ENCODE measurements at places on chromosomes 11 and 22.

DNA sequence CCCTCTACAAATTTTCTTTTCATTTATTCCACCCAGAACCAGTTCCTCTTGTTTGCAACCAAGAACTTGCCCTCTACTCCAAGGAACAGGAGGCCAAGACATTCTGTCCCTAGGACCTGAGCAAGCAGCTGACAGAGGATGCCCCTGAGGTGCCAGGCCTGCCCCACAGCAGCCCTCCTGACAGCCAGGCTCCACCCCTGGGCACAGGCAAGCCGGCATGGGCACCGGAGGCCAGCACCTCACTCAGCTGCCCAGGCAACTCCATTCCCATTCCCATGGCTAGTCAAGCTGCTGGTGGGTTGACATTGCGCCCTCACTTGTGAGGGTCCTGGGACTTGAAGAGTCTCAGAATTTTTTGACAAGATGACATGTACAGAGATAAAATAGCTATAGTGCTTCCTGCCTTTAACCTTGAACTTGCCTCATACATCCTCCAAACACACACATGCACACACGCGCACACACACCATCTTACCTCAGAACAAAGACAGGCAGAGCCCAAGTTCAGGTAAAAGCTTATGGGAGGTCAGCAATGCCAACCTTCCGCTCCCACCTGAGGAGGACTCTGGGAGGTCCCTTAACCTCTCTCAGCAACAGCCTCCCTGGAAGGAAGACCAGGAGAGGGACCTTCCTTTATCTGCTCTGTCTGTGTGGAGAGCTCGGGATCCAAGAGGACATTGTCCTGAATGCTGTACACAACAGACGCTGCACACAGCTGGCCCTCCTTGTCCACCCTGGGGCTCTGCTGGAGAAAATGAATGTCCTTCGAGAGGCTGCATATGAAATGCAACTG, 620.9 kb upstream of the CADM1 start:
- DNase-seq: no peak

GRCh38 chr22:19666673-19667593, 47.4 kb upstream of the SEPTIN5 start:
- no peak for DNase-seq

GRCh38 chr11:118142081-118142480, 10.5 kb downstream of the SCN4B start:
- DNase-seq: no peak

DNA sequence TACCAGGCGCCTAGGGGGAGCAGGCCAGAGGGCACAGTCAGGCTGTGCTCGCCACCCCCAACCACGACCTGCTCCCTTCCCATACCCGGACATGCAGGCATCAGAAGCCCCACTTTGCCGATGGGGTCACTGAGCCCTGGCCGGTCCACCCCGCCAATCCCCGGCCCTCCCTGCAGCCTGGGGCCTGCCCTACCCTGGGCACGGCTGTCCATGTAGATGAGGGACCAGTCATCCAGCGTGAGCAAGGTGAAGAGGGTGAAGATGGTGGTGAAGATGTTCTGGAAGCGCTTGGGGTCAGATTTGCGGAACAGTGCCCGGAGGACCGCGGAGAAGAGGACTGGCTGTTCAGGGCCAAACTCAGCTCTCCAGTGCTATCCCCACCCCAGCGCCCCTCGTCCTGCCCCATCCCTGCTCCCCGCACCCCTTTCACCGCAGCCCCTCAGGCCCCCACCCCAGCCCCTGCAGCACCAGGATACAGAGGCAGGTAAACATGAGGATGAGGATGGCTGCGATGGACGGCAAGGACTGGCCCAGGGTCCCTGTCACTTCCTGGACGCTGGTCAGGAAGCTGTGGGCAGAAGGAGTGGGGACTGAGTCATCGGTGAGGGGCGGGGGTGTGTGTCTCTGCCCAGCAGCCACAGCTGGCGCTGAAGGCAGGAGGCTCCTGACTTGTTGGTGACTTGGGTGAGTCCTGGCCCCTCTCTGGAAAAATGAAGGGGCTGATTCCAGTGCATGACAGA, 5.5 kb downstream of the CATSPER1 start:
- no peak for DNase-seq

DNA sequence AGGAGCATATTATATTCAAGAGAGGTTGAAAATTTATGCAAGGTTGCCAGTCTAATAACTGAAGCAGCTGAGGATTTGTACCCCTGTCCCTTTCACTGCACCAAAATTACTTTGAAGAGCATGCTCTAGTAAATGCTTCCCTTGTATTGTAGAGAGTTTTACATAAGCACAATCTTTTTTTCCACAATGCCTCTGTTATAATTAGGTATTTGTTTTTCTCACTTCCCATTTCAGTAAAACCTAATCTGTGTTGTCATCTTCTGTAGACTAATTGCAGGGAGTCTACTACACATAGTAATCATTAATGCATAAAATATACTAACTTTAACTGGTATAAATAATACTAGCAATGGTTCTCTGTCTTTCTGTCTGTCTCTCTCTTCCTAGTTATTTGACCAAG, 718.4 kb upstream of the ANO5 start:
- no peak for DNase-seq

DNA sequence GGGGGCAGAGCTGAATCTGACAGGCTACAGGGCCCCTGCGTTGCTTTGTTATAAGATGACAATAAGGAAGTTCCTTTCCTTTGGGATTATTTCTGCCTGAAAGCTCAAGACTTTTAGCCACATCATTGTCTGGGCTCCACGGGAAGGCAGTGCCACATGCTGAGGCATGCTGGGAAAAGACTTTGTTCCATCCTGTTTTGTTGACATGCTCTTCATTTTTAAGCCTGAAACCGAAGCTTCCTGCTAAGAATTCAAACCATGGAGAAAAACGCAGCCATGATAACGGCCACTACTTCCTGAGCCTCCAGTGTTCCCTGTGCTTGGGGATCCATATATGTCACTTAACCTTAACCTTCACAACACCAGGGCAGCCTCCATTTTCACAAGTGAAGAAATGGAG, 5.5 kb upstream of the TCF20 start:
- no peak for DNase-seq

GRCh38 chr22:26964642-26965041, 307.3 kb downstream of the MIAT start:
- no peak for DNase-seq

DNA sequence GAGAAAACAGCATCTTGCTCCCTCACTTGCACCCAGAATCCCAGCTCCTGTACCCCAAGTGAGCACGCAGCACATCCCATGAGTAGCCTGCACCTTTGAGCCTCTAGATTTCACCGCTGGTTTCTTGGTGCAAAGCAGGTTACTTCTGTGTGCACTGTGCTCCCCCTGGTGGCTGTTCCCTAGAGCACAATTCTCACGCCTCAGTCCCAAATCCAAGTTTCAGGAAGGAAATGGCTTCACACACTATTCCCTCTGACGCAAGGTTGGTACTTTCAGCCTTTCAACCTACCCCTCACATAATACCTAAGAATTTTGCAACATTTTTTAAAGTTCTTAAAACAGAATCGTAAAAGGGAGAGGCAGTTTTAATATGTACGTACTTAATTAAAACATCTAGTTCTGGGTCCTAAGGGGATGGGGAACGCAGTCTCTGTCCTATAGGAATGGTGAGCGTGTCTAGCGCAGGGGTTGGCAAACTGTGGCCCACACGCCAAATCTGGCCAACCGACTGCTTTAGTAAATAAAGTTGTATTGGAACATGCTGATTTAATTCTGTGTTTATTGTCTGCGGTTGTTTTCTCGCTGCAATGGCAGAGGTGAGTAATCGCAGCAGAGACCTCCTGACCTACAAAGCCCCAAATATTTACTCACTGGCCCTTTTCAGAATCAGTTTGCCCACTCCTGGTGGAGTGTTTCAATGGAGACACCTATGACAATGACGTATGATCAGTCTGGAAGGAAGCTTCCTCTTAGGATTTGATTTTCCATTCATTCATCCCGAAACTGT, 27.5 kb downstream of the DHCR7 start:
- no peak for DNase-seq

- no peak for DNase-seq
These were observed 33.5 kb upstream of the CAT start for GRCh38 chr11:34405079-34405858.

- DNase-seq: peak; percentile 76
These were observed 2.9 kb upstream of the BID start for GRCh38 chr22:17777005-17777716.

DNA sequence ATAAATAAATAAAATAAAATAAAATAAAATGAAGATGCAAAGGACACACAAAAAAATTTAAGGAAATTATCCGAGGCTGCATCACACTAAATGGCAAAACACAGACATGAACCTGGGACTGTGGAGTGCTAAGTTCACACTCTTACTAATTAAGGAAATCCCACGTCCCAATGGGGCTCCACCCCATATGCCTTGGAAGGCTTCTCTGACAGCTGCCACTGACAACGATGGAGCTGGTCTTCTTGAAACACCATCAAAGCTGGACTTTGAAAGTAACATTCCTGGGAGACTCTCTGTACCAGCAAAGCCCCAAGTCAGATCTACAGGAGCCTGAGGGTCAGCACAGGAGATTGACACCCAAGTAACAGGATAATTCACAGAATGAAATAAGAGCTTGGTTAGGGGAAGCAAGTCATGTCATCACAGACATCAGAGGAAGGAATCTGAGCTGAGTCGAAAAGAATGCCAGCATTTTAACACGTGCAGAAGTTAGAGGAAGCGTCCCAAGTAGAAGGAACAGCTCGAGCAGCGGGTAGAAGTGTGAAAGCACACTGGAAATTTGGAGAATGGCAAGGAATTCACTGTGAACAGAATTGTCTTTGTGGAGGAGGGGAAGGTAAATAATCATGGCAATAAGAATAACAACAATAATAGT, 13.8 kb downstream of the TPST2 start:
- DNase-seq: no peak

DNA sequence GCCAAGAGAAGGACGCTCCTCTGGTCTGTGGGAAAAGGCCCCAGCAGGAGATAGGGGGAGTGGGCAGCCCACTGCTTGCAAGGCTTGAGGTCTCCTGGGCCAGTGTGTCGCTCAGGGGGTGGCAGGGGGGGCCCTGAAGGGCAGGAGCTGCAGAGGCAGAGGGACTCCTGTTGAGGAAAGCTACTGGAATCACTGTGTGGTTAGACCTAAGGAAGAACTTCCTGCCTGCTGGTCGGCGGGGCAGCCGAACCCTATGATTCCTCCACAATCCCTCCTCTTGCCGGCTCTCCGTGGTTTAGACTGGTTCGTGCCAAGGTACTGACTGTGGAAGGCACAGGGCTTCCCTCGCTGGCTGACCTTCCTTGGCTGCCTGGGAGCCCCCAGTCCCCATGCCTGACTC, 6.2 kb downstream of the GP1BB start:
- DNase-seq: no peak

DNA sequence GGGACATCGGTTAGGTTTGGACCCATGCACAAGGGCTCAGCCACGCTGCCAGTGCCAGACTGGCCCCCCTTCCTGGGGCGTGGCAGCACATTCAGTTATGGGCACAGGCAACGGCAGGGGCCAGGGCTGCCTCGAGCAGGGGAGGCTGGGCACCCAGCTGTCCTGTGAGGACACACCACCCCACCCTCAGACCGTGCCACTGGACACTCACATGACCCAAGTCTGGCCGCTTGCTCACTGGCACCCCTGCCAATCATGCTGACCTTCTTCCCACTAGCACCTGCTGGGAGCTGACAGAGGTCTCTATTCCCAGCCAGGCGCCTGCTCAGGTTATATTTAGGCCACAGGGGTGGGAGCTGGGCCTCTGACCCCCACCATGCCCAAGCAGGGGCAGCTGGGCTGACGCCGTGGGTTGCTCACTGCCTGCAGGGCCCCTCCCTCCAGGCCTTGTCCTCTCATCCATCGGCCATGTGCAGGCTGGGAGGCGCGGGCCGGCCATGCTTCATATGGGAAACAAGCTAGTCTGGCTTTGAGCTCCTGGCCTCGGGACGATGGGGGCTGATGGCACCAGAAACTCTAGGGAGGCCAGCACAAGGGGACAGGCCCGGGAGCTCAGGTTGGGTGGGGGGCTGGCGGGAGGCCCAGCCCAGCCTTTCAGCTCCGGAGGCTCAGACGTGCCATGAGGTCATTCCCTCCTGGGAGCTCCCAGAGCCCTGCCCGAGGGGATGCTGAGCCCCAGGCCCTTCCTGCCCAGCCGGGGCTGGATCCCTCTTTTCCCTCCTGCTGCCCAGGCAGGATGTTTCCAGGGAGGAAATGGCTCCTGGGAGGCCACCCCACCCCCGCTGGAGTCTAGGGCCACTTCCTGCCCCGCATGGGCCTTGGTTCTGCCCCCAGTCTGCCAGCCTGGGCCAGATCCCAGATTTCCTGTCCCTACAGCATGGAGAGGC, 15.2 kb upstream of the TBX1 start:
- no peak for DNase-seq

DNA sequence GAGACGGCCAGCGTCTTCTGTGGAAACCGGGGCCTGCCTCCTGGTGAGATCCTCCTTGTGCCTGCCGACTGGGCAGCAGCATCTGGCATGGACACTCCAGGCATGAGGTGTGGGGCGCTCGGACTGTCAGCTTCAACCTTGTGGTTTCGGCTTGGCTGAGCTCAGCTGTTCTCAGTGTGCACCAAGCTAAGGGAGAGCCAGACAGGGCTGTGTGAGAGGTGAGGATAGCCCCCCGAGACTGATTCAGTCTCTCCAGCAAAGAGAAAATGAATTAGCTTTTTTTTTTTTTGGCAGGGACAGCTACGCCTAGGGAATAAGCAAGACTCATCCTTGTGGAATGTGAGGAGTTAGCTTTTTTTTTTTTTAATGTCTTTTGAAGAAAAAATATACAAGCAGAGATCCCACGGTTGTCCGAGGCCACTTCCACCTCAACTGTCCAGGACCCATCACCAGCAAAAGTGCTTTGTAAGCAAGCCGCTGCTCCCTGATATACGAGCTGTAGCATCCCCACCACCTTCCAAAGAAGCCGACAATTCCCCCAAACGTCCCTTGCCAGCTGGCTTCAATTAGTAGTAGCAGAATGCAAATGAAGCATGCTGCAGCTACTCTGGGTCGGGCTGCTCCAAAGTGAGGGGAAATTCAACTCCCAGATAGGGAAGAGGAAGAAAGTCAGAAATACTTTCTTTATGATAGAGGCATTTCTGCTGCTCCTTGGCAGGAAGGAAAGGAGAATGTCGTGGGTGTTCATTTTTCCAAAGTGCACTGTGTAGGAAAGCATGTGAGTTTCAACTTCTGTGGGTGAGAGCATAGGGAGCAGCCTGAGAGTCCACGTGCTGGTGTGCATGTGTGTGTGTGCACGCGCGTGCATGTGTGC, 9.7 kb upstream of the THY1 start:
- DNase-seq: no peak

- no peak for DNase-seq
These were observed 18.0 kb downstream of the LSP1 start for GRCh38 chr11:1870721-1871466.

GRCh38 chr11:64263021-64263946, 12.0 kb downstream of the PLCB3 start:
- DNase-seq: no peak

All from GM12892 (cell line).